Coronary artery (tissue), 2 donors: ENCODE measurements at places on chromosomes 4 and X.
A peak's percentile ranks its signal among the peaks of the same experiment; 100 is the strongest.

GRCh38 chr4:187562345-187562744 lies 433.2 kb upstream of the ZFP42 start:
- DNase-seq: no peak

- no peak for DNase-seq
These were observed 8.7 kb upstream of the TIMP1 start for GRCh38 chrX:47573341-47574075.

GRCh38 chr4:151674804-151675391 lies 85.9 kb downstream of the GATB start:
- no peak for DNase-seq

GRCh38 chrX:153687121-153688039 lies at the start of gene SLC6A8:
Gene SLC6A8, plus strand, starts transcription at chrX:153687926. Its CDS starts 649 bp downstream, at chrX:153688575.
- no peak for DNase-seq

GRCh38 chrX:111257733-111258132 lies 12.6 kb downstream of the CAPN6 start:
- no peak for DNase-seq

DNA sequence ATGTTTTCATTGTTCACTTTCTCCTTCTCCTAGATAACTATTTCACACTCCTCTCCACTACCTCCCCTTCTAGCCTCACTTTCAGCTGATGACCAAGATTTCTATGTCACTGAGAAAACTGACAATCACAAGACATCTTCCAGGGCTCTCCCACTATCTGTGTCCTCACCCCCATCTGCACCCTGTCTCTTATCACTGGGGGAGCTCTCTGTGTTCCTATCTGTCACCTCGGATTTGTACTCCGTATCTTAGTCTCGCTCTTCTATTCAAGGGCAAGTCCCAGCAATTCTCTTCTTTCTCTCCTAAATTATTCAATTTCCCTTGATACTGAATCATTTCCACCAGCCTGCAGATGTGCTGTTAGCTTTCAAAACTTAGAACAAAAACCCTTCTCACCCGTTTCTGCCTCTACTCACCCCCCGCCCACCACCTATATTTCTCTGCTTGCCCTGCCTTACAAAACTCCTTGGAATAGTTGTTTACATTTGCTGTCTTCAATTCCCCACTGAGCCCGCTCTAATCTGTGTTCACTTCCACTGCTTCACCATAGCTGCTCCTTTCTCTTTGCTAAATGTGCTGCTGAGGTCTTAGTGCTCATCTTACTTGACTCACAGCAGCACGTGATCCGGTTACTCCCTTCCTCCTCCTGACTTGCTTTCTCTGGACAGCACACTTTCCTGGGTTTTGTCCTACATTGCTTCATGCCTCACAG lies 293.2 kb downstream of the UNC5C start:
- no peak for DNase-seq

DNA sequence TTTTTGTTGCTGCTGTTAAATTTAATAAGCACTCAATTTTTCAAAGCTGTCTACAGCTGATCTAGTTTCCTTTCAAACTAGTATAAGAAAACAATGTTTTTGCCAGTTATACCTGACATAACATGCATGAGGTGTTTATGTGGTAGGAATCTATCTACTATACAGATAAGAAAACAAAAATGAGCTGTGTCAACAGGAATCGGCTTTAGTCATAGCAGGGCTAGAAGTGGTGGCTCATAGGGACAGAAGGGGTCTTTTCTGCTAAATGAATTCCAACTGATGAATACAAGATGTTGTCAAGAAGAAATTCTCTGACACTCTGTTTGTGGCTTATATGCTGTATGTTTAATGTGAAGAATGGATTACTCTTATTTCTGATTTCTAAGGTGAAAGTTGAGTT lies 55.7 kb upstream of the CLNK start:
- DNase-seq: no peak

GRCh38 chr4:26736621-26737020 lies 124.0 kb upstream of the STIM2 start:
- DNase-seq: no peak

DNA sequence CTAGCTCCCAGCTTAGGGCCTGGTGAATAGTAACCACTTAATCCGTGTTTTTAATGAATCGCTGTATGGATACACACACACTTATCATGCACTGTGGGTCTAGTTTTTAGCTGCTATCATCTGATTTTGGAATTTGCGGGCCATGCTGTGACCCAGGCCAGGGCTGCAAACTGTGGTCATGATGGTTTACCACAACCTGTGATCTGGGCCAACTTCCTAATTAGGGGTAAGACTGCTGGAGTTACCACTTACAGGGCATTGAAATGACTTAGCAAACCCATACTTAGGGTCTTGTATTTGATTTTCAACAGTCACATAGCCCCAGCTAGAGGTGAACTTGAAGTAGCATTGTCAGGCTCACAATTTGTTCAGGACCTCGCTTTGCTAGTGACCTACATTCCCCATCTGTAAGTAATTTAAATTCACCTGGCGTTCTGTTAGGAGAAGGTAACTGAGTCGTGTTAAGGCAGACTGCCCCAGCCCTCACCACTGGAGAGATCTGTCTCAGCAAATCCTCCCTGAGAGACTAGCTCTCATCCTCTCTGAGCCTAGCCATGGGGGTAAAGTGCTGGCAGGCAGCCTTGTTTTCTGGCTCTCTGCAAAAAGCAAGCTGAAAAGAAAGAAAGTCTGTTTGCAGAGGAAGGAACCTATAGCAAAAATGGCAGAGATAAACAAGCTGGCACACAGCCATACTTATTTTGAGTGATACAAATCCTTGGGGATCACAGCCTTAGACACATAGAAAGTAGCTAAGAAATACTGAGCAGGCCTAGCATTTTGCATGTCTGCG lies 33.8 kb upstream of the EGFL6 start:
- DNase-seq: no peak

- no peak for DNase-seq
These were observed 740.3 kb upstream of the FRG1 start for GRCh38 chr4:189200353-189200752.

- no peak for DNase-seq
These were observed 34.5 kb downstream of the INTS12 start for GRCh38 chr4:105674011-105674410.

DNA sequence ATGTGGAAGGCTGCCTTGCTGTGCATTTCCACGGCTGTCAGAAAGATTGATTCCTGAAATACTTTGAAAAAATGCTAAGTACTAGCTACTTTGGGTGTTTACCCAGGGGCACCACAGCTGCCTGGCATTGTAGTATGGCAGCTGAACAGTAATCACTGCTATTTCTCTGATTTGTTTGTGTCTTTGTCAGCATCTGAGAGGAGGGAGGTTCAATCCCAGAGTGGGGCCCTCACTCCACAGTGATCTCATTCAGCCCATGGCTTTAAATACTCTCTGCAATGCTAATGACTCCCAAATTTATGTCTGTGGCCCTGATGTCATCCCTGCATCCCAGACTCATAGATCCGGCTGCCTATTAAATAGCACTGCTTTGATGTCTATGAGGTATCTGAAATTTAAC lies 575.3 kb upstream of the MAGEB2 start:
- DNase-seq: no peak

- DNase-seq: no peak
These were observed 23.8 kb downstream of the PTTG2 start for GRCh38 chr4:37983951-37984350.

- no peak for DNase-seq
These were observed 60.2 kb upstream of the PGAM4 start for GRCh38 chrX:78029663-78030062.

GRCh38 chrX:152428120-152428519 lies 23.0 kb downstream of the GABRA3 start:
- no peak for DNase-seq

- DNase-seq: no peak
These were observed 305.7 kb downstream of the DHX15 start for GRCh38 chr4:24278693-24279092.

- DNase-seq: no peak
These were observed 184.7 kb upstream of the FRMPD4 start for GRCh38 chrX:11953615-11954014.

- DNase-seq: no peak
These were observed 106.8 kb downstream of the COL25A1 start for GRCh38 chr4:109195646-109196045.

- DNase-seq: no peak
These were observed 19.5 kb upstream of the VSIG1 start for GRCh38 chrX:108025376-108025775.

GRCh38 chrX:40878766-40879165 lies 143.4 kb upstream of the MED14 start:
- DNase-seq: no peak

DNA sequence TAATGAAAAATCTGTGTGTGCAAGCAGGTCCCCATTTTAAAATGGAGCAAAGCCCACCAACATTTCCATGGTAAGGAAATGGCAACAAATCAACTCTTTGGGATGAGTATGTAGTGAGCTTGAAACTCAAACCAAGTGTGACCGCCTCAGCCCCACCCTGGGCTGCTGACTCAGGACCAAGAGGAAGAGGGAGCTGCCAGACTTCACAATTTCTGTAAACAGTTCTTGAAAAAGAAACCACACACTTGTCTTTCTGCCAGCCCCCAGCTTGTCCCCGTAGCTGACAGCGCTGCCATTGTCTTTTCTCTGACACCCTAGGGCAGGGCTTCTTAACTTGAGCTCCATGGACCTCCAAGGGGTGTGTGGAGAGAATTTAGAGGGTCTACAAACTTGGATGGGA lies 10.3 kb downstream of the RTL5 start:
- no peak for DNase-seq

DNA sequence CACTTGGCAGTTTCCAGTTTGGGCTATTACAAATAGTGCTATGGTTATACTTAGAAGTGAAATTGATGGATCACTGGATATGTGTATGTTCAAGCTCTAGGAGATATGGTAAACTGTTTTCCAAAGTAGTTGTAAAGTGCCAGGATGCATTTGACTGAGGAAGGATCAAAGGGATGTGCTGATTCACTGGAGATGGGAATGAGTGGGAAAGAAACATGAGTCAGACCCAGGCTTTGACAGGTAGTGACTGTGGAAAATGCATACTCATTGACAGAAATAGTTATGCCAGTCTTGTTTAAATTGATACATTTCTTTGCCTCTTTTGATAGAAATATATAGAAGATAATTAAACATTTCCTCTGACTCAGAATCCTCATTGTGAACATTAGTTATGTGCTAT lies 77.9 kb downstream of the CEP135 start:
- DNase-seq: no peak

DNA sequence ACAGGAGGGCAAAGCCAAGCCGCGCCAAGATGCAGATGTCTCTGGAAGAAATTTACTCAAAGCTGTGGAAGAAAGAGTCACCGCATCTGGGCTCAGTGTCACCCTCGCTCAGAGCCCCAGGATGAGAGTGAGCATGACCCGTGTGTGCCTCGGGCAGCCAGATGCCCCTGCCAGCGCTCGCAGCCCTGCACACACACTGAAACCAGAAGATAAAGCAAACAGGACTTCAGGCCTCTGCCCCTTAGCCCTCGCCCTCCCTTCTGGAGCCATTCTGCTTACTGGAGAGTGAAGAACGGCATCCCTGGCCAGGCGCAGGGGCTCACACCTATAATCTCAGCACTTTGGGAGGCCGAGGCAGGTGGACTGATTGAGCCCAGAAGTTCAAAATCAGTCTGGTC lies 103.0 kb downstream of the IRF2 start:
- no peak for DNase-seq

DNA sequence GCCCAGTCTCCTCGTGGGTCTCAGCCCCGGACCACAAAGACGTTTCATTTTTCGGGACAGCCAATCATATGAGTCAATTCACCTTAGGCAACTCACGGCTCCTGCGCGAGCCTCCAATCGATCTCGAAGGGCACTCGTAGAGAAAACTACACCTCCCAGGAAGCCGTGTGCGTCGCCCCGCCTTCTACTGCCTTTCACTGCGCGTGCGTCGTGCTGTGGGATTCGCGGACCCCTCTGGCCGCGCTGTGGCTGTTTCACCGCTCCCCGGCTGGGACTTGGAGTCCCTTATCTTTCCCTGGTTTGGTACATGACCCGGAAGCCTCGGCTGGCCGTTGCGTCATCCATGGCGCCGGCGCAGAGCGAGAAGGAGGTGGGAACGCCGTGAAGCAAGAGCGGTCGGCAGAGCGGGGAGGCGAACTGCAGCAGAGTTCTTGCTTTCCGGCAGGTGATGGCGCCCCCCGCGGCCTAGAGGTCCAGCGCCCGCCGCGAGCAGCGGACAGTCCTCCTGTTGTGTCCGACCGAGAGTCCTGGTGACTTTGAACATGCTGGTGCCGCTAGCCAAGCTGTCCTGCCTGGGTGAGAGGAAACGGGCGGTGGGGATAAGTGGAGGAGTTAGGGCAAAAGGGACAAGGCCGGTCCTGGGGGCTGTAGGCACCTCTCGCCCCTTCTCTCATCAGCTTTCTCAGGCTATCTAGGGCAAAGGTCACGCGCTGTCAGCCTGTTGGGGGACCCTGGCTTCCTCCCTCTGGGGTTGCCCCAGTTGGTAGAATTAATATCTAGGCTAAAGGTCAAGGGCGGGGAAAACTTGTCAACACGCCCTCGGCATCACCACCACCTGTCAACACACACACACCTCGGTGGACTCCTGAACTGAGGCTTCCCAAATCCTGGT lies at the start of gene ETFDH:
ETFDH (plus strand) TSS at position 382 of the 892 bp plus-strand sequence; CDS start at position 543, 161 bp downstream.
- DNase-seq: peak; percentile 100
